ENCODE measurements at places on chromosomes 1 and 21.

- no peak for DNase-seq
These were observed 85.2 kb upstream of the VAV3 start for GRCh38 chr1:108050158-108050557.

DNA sequence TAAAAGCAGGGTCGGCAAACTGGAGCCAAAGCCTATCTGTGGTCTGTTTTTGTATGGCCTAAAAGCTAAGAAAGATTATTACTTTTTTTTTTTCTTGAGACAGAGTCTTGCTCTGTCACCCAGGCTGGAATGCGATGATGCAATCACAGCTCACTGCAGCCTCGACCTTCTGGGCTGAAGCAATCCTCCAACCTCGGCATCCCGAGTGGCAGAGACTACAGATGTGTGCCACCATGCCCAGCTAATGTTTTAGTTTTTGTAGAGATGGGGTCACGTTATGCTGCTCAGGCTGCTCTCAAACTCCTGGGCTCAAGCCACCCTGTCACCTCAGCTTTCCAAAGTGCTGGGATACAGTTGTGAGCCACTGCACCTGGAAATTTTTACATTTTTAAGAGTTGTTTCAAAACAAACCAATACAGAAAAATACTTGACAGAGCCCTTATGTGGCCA is 6.5 kb upstream of the GLRX2 start:
- DNase-seq = no peak

DNA sequence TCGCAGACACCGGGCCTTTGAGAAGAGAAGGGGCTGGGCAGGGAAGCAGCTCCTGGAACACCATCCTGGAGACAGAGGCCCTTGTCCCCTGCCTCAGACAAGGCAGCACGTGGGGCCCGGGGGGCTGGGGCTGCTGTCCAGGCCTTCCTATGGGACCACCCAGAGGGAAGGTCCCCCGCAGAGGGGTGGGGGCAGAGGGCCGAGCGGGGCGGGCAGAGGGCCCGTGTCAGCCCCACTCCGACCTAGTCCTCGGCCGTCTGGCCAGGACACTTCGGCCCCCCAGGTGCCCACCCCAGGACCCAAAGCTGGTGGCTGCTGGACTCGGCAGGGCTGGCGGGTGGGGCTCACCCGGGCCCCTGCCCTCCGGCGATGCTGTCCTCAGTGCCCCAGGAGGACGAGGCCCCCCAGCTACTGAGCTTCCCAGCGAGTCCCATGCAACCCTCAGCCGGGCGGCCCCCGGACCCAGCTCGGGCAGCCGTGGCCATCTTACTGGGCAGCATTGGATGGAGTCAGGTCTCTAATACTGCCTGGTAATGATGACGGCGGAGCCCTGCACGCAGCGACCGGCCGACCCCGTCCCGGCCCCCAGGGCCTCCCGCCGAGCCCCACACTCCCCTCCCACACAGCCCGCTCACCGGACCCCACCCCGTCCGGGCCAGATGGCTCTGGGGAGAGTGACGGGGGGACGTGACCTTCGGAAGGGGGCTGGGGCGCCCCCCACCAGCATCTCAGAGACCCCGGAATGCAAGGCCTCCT is 6.9 kb upstream of the TTLL10 start:
- DNase-seq = no peak

- DNase-seq = no peak
These were observed 714.9 kb downstream of the ADGRL2 start for GRCh38 chr1:82515650-82516049.

Measured in stimulated activated CD4-positive, alpha-beta T cell treated with anti-CD3 and anti-CD28 coated beads, Interleukin-1b, Interleukin-23, amount 100 ng/mL, for 24 hours (primary cell).